ENCODE measurements at places on chromosomes 3 and 15.

DNA sequence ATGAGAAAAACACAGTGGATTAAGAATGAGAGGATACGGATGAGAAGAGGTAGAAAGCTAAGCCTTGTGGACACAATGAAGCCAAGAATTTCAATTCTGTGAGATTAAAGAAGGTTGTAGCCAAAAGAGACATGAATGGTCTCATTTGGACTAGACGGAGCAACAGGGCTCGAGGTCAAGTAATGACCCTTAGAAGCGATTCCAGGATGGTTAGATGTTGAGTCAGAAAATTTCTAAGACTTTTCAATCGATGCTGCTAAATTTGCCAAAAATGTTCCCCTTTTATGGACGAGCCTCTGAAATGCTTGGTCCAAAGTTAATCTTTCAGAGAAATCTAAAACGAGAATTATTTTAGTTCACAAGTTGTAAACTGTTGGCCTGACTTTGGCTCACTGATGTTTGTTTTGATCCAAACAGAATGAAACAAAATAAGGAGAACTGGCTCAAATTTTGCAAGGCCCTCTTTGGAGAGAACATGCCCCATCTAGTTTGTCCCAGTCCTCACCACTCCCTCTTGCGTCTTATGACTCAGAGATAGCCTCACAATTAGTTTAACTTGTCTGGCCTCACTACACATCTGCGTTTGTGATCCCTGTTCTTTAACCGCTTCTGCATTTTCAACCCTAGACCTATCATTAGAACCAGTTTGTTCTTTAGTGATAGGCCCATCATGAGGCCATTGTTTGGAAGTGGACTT, 235.5 kb downstream of the PDZRN3 start:
- no peak for DNase-seq

DNA sequence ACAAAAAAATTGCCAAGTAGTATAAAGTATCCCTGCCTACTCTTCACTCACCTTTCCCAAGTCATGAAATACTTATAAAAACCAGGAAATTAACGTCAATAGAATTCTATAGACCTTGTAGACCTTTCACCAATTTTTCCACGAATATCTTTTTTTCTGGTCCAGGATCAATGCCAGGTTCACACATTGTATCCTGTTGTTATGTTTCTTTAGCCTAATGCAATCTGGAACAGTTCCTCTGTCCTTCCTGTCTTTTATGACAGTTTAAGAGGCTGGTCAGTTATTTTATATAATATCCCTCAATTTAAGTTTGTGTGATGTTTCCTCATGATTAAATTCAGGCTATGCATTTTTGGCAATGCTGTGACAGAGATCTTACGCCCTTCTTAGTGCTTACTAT, 63.2 kb upstream of the MAGI1 start:
- no peak for DNase-seq

GRCh38 chr3:72065872-72066641, 281.1 kb upstream of the PROK2 start:
- DNase-seq = no peak

- DNase-seq = no peak
Measured at GRCh38 chr15:83158393-83158792, 49.2 kb downstream of the HDGFL3 start.

- DNase-seq = no peak
Measured at GRCh38 chr3:137204409-137204808, 246.6 kb downstream of the IL20RB start.

DNA sequence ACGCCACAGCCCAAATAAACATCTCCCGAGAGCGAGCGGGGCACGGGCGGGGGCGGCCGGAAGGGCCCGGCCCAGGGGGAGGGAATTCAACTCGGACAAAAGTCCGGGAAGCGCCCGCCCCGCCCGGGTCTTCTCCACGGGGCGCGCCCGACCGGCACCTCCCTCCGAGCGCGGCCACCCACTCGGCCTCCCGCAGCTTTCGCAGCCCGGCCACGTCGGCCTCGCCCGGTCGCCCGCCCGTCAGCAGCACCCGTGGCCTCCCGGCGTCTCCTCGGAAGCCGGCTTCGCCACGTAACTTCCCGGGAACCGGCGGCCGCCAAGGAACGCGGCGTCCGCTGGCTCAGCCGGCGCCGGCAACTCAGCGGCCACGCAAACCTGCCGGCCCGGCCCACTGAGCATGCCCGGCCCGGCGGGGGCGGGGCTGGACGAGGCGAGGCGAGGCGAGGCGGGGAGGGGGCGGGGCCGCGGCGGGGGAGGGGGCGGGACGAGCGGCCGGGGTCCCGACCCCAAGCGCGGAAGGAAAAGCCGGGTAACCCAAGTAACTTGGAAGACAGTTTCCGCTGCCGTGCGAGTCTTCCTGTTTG, at the start of gene TJP1:
TSS of gene TJP1 (minus strand) at position 369 of the 584 bp plus-strand sequence. CDS start 440 bp downstream, outside the sequence.
- DNase-seq = no peak

DNA sequence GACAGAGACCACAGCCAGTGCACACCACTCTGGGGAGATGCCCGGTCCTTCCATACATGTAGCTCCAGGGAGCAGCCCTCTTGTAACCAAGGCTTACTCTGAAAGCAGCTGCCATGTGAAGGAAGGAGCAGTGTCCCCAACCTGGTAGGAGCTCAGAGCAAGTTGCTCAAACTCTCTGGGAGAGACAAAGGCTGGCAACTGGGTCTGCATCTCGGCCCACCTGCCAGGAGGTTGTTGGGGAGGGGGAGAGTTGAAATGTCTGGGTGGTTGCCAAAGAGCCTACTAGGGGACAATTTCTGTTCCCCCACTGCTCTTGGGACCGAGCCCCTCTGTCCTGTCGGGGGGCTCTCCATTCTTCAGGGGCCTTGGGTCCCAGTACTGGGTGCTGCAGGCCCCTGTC, 309.9 kb downstream of the TLE3 start:
- DNase-seq = no peak

DNA sequence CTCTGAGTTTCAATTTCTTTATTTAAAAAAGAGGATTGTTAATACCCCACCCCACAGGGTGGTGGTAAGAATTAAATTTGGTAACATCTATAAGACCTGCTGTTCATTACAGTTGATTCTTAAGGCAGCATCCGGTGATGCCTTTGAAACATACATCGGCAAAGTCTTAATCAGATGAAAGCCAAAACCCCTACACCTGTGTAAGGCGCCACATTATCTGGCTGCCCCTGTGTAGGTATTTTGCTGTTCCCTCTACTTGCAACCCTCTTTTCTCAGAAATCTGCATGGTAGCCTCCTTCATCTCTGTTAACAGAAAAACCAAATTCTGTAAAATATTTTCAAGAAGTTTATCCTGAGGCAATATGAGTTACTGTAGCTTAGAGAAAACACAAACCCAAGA, 90.0 kb downstream of the ST6GAL1 start:
- DNase-seq = no peak

GRCh38 chr15:63638839-63639238, 41.7 kb downstream of the FBXL22 start:
- DNase-seq = no peak

GRCh38 chr3:187963003-187963676, 190.8 kb upstream of the LPP start:
- no peak for DNase-seq

DNA sequence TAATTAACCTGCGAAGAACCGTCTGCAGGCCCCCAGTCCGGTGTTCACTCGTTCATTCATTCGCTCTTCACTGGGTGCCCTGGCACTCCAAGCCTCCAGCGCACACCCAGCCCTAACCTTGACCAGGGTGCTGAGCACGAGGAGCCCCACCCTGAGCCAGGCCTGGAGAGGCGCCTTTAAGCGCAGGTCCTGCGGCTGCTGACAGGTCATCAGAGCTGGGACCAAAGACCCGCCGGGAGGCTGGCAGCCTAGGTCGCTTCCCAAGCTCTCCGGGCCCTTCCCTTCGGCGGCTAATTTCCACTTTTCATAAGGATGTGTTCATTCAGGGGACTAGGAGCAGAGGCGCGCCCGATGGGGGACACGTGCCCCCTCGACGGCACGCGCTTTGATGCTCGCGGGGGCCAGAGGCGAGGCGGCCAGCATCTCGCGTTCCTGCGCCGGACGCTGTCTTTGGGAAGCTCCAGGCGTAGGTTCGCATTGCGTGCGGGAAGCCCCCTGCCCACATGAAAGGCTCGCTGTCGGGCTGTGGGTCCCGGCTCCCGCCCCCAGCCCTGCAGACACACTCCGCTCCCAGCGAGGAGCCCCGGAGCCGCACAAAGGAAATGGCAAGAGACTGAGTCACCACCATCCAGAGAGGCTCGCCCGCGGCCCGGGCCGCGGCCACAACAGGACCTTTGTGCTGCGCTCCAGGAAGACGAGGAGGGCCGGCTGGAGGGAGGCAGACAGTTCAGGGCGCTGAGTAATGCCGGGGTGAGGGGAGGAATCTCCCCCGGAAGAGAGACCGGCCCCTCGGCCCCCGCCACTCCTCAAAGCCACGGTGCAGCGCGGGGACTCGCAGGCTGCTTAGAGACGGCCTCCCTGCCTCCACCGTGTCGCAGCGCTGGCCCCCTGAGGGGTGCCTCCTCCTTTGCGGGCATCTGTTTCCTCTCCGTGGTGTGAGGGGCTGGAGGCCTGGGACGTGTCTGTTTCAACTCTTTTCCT, 266.4 kb upstream of the HES1 start:
- DNase-seq = no peak

- DNase-seq = no peak
Measured at GRCh38 chr15:95557226-95558046, 773.1 kb upstream of the NR2F2 start.

DNA sequence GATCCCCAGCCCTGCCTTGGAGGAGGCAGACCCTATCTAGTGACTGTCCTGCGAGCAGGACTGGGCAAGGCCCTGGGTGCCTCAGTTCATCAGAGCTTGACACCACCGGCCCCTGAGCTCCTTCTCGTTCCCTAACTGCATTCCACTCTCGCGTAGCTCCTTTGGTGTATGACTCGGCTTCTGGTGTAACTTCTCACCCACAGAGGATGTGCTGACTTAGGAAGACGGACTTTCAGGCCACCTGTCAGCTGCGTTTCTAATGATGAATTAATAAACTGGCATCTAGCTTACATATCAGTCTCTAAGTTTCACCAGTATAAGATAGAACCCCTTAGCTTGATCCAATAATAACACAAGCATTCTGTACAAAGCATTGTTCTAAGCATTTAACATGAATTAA, 17.5 kb downstream of the ABCF3 start:
- no peak for DNase-seq

GRCh38 chr15:34084086-34084485, 17.6 kb downstream of the EMC7 start:
- DNase-seq = no peak

DNA sequence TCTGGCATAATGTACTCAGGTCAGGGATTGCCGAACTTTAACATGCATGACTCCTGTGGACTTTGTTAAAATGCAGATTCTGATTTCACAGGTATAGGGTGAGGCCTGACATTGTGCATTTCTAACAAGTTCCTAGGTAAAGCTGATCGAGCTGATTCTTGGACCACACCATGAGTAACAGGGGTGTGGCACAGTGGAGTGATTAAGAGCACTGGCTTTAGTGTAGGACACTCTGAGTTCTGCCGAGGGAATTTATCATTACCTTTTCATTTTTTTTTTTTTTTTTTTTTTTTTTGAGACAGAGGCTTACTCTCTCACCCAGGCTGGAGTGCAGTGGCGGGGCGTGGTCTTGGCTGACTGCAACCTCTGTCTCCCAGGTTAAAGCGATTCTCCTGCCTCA, 169.3 kb downstream of the ADAMTS9 start:
- DNase-seq = no peak

GRCh38 chr3:57385498-57385897, 93.0 kb upstream of the ASB14 start:
- DNase-seq = no peak

GRCh38 chr15:75193272-75193671, 8.4 kb upstream of the C15orf39 start:
- no peak for DNase-seq

DNA sequence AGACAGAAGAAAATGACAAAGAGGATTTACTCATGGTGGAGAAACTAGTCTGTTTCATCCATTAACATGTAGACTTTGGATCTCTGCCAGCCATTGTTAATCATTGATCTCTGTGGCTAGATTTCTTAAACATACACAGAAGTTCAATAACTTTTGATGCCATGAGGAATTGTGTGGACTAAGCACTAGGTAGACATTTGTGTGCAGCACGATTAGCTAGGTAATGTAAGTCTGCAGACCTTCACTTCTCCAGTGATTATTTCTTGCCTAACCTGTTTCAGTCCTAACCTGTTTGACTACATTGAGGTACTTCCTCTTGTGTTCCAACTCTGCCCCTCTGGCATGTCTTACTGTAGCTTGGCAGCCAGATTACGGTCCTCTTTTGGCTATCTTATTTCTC, 928.5 kb upstream of the ROBO1 start:
- no peak for DNase-seq

- DNase-seq = no peak
Measured at GRCh38 chr3:166531730-166532129, 694.5 kb upstream of the BCHE start.

GRCh38 chr15:96774216-96774615, 443.7 kb downstream of the NR2F2 start:
- DNase-seq = no peak

- DNase-seq = no peak
Measured at GRCh38 chr3:94137377-94137776, 74.5 kb downstream of the NSUN3 start.

GRCh38 chr15:83435202-83435601, 11.9 kb upstream of the SH3GL3 start:
- no peak for DNase-seq

- no peak for DNase-seq
Measured at GRCh38 chr3:51588724-51589123, 50.2 kb downstream of the RAD54L2 start.

GRCh38 chr3:179995406-179995805, 41.3 kb downstream of the PEX5L start:
- no peak for DNase-seq

DNA sequence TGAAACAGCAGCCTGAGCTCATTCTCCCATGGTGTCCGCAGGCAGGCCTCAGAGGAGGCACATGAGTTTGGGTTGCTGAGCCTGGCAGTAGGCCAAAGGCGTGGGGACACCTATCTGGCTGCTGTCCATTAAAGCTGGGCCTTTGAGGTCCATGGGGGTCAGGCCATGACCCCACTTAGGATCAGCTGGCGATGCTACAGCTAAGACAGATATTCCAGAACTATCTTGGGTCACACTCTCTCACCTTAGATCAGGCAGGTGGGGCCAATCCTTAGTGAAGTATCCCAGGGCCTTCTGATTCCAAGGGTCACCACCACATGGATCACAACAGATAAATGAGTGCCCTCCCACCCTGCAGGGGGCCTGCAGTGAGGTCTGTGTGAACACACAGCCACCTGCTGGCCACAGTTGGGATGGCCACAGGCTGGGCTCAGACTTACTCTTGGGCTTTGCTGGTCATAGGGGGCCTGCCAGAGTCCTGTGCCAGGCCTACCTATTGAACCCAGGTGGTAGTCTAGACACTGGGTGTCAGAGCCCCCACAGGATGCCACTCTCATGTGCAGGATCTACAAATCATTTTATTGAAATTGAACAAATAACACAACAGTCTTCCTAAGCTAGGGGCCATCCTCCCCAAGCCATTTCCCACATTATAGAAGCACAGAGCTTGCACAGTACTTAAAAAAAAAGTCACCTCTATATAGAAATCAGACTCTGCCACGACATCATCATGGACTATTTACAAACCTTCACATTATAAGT, 2.0 kb upstream of the HYAL2 start:
- peak; percentile 40 for DNase-seq

DNA sequence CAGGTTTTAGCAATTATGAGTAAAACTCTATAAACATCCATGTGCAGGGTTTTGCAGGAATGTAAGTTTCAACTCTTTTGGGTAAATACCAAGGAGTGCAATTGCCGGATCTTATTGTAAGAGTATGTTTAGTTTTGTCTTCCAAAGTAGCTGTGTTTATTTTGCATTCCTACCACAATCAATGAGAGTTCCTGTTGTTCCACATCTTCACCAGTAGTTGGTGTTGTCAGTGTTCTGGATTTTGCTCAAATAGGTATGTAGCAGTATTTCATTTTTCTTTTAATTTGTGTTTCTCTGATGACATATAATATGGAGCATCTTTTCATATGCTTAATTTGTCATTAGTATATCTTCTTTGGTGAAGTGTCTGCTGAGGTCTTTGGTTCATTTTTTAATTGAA, 185.1 kb upstream of the GALNT15 start:
- no peak for DNase-seq
